Activated CD8-positive, alpha-beta memory T cell treated with anti-CD3 and anti-CD28 coated beads for 4 hours (primary cell): ENCODE measurements at places on chromosomes 2 and 18.

- DNase-seq = no peak
These were observed 177.7 kb upstream of the ZC3H15 start for GRCh38 chr2:186308347-186308746.

- DNase-seq = no peak
These were observed 10.6 kb upstream of the WIPF1 start for GRCh38 chr2:174607989-174608865.

- no peak for DNase-seq
These were observed 93.5 kb upstream of the MGAT4A start for GRCh38 chr2:98824256-98825019.

DNA sequence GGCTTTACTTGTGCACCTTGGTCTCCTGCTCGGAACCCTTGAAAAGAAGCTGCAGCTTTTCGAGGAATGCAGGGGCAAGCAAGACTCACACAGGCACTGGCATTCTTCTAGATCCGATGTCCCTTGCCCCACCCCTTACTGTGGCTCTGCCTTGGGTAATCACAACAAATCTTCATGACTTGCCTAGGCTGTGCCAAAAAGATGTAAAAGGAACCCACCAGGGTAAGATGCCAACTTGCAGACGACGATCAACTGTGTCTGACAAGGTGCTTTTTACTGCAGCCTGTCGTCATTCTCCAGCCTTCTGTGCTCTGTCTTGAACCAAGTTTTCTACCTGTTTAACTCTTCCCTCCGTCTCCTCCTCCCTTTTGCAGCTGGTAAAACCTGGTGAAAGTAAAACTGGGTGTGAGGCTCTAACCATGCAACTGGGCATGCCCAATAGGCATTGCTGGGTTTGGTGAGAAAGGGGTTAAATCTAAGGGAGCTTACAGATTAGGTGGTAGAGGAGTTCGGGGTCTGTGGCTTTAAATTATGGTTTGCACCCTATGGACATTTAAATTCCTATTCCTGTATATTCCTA is 909 bp upstream of the NRXN1 start:
- DNase-seq = no peak

DNA sequence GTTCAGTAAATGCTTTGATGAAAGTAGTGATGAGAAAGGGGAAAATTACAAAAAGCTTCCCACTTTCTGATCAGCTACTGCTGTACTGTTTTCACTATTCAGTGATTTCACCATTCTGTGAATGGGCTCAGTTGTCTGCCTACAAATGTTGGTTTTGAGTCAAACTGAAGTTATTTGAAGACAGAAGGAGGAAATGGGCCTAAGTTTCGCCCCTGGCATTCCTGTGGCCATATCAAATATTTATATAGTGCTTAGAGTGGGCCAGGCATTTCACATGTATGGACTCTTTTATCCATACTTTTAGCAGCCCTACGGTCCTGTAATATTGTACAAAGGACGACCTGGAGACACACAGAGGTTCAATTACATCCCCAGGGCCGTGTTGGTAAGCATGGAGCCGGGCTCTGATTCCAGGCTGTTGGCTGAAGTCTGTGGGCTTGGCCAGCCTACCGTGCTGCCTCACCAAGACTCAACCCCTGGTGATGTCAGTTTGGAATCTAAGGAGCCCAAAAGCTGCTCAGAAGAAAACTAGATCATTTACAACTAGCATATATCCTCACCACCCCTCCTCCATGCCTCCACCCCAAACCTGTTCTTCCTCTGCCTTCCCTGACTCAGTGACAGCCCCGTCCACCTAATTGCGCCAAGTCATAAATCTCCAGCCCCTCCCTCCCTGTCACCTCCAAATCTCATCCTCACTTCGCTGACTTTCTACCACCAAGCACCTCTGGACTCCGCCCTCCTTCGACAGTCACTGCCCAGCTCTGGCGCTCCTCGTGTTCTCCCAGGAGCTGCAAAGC is 10.1 kb upstream of the GRHL1 start:
- DNase-seq = no peak
